ENCODE measurements at places on chromosomes 3 and 15.

DNA sequence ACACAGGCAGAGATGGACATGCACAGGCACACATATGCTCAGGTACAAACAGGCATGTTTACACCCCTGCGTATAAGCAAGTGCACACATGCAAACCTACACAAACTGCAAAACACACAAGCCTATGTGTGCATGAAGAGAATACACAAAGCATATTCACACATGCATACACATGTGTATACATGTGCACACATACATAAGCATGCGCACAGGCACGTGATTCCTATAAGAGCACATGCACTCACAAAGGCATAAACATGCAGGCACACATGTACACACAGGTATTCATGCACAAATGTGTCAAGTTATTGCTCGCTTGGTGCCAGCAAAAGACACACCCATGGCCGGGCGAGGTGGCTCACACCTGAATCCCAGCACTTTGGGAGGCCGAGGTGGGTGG lies 1.4 kb upstream of the GNAT1 start:
- DNase-seq: no peak

GRCh38 chr3:18988614-18989229 lies 159.6 kb upstream of the KCNH8 start:
- no peak for DNase-seq

DNA sequence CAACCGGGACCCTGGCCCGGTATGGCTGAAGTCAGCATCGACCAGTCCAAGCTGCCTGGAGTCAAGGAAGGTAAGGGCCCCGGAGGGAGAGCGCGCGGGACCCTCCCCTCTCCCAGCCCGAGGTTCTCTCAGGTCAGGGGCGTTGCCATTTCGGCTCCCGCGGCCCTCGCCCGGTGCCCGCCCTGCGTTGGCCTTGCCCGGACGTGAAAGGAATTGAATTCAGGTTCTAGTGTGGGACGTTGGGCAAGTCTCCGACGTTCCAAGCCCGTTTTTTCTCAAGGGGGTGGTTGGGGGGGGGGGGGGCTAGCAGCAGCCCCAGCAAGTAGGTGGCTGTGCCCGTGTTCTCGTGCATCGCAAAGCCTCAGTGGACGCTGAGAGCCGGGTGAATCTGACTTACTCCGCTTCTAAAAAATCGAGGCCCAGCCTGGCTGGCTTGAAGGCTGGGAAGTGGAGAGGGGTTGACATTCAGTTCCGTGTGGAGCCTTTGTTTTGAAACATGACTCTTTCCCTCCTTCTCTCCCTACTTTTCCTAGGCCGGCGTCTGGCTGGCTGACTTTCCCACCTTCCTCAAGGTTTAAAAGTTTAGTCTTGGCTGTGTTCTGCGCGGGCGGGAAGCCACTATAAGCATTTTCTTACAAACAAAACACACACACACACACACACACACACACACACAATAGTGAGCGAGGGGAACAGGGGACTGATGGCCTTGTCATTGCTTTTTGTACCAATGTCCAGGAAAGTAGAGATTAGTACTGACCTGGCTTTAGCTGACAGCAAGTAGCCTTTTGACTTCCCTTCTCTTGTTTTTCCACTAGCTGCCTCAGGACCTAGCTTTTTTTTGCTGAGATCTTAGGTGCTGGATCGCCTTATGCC lies at the start of gene UTS2B:
UTS2B (minus strand) TSS at position 873 of the 876 bp plus-strand sequence. CDS start 48,337 bp downstream, outside the sequence.
- no peak for DNase-seq

DNA sequence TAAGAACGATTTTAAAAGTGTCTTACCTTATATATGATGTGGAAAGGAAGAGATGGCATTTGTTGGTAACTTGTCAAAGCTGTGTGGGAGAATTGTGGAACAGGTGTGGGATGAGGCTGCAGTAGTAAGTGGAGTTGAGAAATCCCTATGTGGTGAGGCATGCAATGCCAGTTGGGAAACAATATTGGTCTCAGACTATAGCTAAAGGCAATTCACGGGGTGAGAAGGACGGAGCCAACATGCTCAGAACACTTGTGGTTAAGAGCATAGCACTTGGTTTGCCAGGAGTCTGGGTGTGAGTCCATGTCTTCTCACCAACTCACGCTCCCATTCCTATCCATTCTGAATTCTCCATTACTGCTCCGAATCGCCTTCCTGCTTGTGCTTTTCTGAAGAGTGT lies 615.6 kb upstream of the ADAMTS9 start:
- no peak for DNase-seq

DNA sequence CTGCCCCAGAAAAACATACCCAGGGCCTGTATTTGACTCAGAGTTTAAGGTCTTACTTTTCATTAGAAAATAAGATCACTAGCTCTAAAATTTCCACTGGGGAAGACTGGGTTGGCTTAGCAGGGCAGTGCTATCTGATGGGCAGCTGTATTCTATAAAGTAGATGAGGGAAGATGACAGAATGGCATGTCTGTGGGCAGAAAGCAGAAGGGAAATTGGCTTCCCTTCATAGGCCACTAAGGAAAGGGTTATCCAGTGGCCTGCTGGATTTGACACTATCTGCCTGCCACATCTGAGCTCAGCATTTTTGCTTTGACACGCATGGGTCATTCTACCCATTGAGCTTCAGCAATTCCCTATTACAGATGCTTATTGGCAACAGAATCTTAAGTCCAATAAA lies 461.3 kb upstream of the RASGRP1 start:
- DNase-seq: no peak

DNA sequence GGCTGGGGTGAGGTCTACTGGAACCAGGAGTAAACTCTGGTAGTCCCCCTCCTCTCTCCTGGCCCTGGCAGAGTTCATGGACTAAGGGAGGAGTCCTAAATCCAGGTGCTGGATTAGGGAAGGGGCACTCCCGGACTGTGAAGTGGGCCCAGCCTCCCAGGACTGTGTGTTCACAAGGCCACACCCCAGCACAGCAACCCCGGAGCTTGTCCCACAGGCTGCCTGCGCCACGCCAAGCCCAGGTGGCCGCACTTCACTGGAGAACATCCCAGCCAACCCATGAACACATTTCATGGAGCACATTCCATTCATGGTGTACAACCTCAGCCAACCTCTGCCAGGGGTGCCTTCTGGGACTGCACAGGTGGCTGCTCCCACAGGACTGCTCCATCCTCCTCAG lies 8.2 kb downstream of the ARPIN start:
- DNase-seq: no peak

DNA sequence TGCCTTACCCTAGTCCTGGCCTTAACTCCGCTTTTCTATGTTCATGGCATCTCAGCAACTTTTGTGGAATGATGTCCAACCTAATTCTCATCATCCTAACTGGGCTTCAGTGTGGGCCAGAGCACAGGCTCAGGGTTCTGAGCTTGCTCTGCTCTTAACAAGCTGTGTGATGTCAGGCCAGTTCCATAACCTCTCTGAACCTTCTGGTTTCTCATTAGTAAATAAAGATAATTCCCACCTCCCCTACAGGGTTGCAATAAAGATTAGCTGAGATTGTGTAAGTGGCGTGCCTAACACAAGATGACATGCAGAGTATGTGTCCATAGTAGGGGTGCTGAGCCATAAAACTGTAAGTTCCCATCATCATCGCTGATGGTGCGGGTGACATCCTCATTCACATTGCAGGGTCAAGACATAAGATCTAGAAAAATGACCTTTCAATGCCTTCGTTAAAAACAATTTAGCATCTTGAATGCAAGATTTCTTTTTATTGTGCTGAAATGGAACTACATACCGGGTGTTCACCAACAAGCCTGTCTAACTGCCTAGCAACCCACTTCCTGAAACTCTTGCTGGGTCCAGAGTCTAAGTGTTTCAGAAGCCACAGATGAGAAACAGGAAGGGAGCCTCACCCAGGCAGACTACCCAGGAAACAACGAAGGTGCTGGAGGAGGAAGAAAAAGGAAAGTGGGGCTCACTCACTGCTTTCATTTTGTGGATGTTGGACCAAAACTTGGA lies 36.2 kb downstream of the CDCP1 start:
- no peak for DNase-seq

- DNase-seq: no peak
Observed at GRCh38 chr3:191959876-191960413, 499.0 kb downstream of the PYDC2 start.

DNA sequence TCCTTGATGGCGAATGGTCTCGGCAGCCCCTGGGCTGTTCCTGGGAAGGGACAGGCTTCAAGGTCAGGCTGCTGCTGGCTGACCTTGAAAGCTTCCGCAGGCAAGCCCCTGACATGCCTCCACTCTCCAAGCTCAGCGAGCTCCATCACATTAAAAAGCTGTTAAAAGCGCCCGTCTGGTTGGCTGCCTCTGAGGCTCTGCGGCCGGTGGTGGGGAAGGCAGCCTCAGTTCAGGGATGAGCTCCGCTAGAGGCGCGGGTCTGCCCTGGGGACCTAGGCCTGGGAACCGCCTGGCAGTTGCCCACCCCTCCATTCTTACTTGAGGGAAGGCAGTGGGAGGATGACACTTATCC lies 103.8 kb downstream of the LINGO1 start:
- DNase-seq: no peak

DNA sequence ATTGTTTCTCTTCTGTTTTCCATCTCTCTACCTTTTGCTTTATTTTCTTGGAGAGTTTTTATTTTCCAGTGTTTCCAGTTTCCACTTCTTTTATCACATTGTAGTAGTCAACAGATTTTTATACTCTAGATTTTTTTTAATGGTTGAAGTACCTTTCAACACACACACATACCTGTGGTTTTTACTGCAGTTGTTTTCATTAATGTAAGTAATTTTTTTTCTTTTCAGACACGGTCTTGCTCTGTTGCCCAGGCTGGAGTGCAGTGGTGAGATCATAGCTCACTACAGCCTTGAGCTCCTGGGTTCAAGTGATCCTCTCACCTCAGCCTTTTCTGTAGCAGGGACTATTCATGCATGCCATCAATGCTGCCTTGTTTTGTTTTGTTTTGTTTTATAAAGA lies 472.5 kb upstream of the SGO1 start:
- no peak for DNase-seq

GRCh38 chr15:29104566-29104880 lies 165.1 kb downstream of the NSMCE3 start:
- no peak for DNase-seq

DNA sequence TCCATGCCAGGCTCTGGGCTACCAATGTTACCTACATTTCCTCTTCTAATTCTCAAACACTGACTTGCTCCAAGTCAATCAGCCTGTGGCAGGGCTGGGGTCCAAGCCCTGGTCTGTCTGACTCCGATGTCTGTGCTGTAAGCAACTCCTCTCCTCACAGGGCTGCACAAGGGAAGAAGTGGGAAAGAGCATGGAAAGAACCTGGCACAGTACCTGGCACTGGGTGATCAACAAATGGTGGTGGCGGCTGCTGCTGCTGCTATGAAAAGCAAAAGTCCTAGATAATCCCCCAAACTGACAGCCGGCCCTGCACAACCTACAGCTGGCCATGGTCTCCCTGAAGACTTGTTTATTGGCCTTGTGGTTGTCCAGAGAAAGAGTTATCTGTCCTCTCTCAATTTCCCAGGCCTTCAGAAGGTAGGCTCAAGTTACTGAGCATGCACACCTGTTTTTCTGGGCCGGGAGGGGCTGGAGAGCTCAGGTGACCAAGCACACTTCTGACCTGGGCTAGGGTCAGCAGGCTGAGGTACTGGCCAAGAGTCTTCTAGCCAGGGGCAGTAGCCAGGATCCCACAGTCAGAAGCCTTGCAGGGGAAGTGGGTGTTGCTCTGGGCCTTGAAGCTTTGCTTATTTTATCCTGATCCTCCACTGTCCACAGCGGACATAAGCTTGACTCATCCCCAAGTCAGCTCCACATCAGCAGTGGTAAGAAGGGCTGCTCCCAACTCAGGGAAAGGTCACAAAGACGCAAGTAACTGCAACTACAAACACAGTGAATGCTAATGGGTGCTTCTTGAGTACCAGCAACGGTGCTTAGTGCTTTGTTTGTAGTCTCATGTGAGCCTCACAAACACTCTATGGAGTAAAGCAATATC lies 35.3 kb upstream of the KY start:
- no peak for DNase-seq

DNA sequence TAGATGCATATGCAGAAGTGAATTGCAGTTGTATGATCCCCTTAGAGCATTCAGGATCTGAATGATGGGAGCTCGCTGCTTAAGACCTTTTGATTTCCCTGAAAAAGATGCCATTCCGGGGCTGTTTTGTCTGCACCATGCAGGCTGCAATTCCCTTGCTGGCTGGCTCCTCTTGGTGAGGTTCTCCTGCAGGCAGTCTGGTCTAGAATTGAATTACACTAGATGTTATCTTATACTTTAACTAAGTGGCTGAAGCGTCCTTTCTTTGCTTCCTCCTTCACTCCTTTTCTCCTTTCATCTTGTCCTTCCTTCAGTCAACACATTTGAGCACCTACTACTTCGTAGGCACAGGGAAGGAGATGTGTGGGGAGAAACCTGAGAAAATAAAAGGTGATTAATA lies 18.6 kb upstream of the MYZAP start:
- DNase-seq: no peak

- no peak for DNase-seq
Observed at GRCh38 chr3:40873476-40873875, 325.8 kb upstream of the CTNNB1 start.

Data from NCI-H1436 treated with DMSO at 0.1 percent for 48 hours (cell line).